ENCODE measurements at places on chromosomes 1 and 21.
A peak's percentile ranks its signal among the peaks of the same experiment; 100 is the strongest.

- DNase-seq = no peak
These were observed 211.7 kb upstream of the UBE2U start for GRCh38 chr1:63991685-63992084.

GRCh38 chr1:18893120-18893519 lies 9.2 kb downstream of the ALDH4A1 start:
- DNase-seq = no peak

DNA sequence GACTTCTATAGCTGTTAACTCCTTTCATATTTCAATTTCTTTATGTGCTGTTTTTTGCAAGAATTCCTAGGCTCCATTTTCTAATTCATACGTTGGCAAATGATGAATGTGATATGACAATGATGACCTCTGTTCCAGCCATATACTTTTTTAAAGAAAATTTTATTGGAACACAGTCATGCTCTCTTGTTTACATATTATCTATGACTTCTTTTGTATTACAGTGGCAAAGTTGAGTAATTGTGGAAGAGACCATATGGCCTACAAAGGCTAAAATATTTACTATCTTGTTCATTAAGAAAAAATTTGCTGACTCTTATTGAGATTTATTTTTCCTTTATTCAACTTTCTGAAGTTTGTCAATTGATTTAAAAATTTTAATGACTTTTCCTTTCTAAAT lies 7.1 kb downstream of the IFI44L start:
- no peak for DNase-seq

- DNase-seq = peak; percentile 14
These were observed 5.3 kb upstream of the CCDC27 start for GRCh38 chr1:3746830-3747521.

DNA sequence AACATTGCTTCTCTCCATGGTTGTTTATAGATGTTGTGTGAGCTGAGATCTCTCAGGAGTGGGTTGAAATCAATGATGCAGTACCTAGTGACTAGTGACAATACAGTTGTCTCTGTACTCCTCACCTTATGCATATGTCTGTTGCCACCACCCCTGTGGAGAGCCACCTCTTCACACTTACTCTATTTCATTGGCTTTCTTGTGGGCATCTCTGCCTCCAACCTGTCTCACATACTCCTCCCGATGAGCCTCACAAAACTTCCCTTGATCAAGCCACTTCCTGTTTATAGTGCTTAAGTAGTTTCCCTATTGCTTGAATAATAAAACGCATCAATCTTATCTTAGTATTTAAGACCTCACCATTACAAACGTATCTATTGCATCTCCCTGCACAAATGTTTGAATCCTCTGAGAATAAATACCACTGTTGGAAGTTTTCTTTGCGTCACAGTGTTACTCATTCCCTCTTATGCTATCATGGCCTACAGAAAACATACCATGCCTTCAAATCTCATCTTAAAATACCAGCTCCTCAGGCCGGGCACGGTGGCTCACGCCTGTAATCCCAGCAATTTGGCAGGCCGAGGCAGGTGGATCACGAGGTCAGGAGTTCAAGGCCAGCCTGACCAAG lies 54.7 kb upstream of the GREM2 start:
- no peak for DNase-seq

GRCh38 chr21:37219761-37220432 lies 47.2 kb downstream of the VPS26C start:
- no peak for DNase-seq

All from NCI-H1436 treated with DMSO at 0.1 percent for 48 hours (cell line).